ENCODE measurements at places on chromosomes 12 and 14.

DNA sequence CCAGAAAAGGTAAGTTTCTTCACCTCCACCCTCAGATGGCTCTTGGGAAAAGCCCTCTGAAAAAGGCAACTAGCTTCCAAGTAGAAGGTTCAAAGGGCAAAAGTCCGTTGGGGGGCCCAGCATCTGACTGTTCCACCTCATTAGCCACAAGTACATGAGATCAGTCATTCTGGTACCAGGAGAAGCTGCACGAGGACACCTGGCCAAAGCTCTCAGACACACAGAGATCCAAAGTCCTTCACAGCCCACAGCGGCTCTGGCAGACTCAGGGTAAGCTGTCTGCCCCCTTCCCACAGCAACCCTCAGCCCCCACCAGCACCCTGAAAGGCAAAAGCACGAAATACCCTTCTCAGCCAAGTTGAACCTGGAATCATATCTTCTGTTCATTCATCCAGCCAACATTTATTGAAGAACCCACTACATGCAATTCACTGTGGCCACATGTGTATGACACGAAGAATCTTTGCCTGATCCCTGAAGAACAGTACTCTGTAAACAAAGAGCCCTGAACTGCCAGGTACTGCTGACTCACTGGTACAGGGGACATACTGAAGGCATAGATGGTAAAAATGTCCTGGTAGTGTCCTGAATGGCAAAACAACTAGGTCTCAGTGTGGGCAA, 19.0 kb downstream of the SLC7A7 start:
- no peak for DNase-seq

- DNase-seq: no peak
Measured at GRCh38 chr14:106850913-106851825, 1324.8 kb downstream of the TMEM121 start.

- DNase-seq: no peak
Measured at GRCh38 chr14:68140076-68140741, 320.6 kb downstream of the RAD51B start.

- no peak for DNase-seq
Measured at GRCh38 chr12:92077530-92077929, 68.1 kb downstream of the BTG1 start.

DNA sequence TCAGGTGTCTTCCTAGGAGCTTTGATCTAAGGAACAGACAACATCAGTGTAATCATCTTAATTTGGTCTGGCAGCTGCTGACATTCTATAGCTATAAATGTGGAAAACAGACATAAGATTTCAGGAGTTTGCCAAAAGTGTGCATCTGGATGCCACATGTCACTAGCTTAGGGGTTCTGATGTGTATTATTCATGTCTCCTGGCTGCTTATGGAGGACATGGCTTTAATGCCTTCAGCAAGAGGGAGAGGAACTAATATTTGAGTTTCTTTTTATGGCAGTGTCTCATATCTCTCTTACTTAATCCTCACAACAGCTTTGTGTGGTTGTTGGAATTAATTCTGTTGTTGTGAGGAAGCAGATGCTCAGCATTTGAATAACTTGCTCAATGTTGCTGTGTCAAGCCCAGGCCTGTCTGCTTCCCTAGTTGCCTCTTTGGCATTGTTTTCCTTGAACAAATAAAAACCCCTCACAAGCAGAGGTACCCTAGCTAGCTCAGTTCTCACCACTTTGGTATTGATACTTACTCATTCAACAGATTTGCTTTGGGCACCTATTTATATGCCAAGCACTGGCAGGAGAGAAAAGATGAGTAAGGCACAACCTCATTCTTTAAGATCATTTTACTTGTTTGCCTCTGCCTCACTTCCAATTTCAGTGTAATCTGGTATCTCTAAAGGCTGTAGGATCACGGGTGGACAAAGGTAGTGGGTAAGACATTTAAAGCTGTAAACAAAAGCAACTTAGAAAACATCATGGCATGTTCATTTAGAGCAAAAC, 39.8 kb upstream of the EID3 start:
- no peak for DNase-seq

DNA sequence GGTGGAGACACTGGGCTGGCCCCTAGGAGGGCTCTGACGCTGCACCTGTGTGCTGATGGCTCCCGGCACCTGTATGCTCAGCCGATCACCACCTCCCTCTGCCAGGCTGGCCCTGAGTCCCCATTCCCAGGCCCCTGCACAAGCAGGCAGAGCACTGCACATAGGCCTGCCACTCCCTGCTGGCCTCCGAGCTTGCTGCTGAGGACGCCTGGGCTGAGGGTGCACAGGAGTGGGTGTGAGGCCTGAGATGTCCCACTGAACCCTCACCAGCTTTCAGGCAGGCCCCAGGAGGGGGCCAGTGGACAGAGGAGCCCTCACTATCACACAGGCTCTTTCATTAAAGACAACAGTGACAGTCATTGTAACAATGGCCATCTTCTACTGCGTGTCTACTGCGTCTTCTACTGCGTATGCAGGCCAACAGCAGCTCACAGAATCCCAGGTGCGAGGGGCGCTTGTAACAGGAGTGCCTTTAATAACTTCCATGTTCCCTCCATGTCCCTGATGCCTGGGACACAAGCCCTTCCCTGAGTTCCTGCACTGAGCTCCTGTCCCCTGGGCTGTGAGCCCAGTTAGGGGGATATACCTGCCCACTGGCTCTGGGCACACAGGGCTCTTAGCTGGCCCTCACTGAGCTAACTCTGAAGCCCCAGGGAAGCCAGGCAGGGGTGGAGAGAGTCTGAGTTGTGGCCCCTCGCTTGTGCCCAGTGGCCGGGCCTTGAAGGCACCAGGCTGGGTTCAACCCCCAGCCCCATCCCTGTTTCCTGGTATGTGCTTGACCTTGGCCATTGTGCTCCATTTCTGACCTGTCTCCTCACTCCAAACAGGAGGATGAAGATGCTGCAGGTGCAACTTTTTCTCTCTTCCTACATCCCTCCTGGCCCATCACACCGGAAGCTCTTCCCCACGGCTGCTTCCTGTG, 71.3 kb downstream of the PRIMA1 start:
- DNase-seq: no peak

Data from activated naive CD4-positive, alpha-beta T cell (primary cell).